NCI-H1105 treated with DMSO at 0.1 percent for 48 hours (cell line): ENCODE measurements at places on chromosomes 13 and 19.

DNA sequence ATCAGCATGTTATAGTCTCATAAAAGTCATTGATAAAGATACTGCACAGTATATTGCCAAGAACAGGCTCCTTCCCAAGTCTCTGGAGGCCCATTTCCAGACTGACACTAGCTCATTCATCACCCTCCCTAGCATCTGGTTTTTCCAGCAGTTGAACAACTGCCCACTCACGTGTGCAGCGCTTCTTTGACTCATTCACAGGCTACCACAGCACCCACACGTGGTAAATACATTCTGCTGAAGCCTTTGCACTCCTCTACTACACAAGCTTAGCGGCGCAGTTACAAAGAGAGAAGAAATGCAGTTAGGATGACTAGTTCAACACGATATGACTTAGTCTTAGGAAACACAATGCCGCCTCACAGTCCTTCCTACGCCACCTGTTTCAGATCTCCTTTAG lies 87.7 kb downstream of the DOCK9 start:
- DNase-seq, result no peak

DNA sequence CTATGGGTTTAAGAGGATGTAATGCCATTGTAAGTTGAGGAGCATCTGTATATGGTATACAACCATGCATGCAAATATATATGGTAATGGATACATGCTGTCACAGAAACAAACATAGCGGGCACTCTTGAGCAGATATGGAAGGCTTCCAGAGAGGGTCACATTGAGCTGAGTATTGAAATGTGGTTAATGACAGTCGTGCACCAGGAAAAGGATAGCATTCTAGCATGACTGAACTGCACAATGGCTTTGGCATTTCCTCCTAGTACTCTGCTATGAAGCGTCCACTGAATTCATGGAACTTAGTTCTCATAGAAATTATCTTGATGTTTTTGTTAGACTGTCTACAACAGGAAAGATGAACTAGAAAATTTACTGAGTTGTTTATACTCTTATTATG lies 25.2 kb downstream of the DGKH start:
- DNase-seq, result no peak

GRCh38 chr13:26822146-26822545 lies 61.6 kb upstream of the GPR12 start:
- DNase-seq, result no peak

GRCh38 chr13:38394777-38395496 lies 45.3 kb downstream of the UFM1 start:
- DNase-seq, result no peak

GRCh38 chr19:35206379-35206778 lies 22.2 kb downstream of the FAM187B start:
- DNase-seq, result no peak

DNA sequence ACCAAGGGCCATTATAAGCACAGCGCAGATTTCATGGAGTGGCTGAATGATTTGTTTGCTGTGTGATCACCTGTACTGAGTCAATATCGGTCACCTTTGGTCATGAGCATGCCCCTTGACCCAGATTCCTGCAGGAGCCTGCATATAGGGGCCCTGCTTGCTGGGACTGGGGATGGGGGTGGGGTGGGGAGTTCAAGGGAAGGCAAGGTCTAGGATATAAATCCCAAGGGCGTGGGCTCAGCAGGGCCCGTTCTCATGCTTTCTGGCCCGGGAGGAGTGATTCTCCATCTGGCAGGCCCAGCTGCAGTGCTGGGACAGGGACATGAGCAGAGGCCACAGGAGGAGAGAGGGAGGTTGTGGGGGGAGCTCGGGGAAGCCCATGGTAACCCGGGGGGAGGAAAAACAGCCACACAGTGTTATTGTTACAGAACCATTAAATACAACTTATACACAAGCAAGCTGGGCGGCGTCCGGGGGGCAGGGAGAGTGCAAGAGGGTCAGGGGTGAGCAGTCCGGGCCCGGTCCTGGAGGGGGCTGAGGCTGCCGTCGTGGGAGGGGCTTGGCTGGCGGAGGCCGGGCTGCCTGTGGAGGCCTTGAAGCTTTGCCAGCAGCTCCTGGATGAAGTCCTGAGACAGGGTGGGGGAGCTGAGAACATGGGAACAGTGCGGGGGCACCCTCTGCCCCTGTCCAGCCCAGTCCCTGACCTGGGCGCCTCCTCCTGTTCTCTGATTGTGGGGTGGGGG lies 5.2 kb downstream of the PPP1R14A start:
- no peak for DNase-seq

GRCh38 chr19:32966750-32967149 lies 5.0 kb downstream of the CEP89 start:
- DNase-seq, result no peak

GRCh38 chr19:48400018-48400742 lies 6.7 kb downstream of the GRIN2D start:
- DNase-seq, result no peak

GRCh38 chr13:48645845-48646244 lies 7.9 kb upstream of the CYSLTR2 start:
- no peak for DNase-seq

DNA sequence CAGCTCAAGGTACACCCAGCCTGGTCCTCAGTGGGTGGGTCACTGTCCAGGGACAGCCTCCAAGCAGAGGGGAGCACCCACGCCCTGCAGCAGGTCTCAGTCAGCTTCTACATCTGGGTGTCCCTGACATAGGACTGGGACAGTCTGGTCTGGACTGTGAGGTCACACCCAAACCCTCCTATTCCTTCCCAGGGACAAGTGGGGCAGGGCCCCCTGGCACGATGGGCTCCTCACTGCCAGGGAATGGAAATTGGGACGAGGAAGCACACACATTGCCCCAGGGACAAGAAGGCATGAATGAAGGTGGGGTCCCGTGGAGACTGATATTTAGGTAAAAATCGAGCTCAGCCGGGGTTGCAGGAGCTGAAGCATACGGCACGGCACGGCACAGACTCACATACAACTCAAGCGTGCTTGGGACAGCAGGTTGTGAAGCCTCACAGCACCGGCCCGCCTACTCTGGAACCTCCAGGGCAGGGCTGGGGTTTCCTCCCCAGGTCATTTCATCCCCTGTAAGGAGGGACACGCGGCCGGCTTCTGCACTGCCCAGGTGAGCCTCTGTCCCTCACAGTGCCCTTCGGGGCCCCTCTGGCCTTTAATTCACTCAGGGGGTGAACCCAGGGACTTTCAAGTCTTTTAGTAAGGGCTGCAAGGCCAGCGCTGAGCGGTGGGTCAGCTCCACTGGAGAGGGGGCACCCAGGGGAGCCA lies 3.5 kb downstream of the PNMA8B start:
- no peak for DNase-seq

DNA sequence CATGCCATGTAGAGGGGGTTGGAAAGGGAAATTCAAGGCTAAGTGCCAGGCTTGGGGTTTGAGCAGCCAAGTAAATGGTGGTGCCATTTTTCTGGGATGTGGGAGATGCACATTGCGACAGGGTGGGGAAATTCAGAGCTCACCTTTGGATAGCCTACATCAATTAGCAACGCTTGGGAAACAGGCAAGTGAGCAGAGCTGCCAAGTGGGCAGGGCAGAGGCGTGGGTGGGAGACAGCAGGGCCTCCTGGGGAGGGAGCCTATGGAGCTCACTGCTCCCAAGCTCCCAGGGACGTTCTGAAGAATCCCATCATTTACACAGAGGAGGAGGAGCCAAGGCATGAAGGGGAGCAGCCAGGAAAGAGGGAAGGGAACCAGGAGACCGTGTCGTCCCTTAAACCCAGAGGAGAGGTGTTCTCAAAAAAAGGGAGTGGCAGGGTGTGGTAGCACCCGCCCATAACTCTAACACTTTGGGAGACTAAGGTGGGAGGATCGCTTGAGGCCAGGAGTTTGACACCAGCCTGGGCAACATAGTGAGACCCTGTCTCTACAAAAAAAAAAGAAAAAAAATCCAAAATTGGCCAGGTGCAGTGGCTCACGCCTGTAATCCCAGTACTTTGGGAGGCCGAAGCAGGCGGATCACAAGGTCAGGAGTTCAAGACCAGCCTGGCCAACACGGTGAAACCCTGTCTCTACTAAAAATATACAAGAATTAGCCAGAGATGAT lies 11.5 kb upstream of the CCNE1 start:
- no peak for DNase-seq

GRCh38 chr13:40644838-40645604 lies 21.4 kb downstream of the FOXO1 start:
- no peak for DNase-seq

- no peak for DNase-seq
Measured at GRCh38 chr13:101516262-101516661, 63.8 kb downstream of the ITGBL1 start.

DNA sequence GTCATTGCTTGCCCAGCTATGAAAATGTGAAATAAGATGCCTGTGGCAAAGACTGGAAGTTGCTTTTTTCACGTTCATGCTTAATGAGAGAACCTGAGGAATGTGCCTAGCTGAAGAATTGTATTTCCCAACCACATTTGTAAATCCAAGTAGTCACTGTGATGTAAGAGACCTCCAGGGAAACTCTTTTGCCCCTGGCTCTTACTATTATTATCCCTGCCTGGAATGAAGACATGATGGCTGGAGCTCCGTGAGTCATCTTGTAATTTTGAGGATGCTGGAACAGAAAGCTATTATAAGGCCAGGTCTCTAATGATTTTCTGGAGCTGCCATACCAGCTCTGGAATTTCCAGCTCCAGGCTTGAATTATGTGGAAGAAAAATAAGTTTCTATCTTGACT lies 894.3 kb downstream of the DIAPH3 start:
- no peak for DNase-seq

DNA sequence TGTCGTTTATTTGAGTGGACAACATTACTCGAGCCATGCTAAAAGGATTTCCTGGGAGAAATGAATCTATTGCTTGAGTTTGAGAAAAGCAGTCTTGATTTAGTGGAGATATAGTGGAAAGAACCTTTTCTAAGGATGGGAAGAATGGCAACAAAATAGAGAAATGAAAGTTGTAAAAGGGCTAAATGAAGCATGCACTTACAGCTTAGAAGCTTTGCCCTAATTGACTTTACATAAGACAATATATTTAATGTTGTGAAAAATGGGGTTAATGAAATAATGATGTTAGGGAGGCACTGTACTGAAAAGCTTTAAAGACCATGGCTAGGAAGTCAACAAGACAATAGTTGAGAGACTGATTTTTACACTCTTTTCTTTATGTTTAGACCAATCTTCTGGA lies 35.4 kb downstream of the SLC10A2 start:
- no peak for DNase-seq

DNA sequence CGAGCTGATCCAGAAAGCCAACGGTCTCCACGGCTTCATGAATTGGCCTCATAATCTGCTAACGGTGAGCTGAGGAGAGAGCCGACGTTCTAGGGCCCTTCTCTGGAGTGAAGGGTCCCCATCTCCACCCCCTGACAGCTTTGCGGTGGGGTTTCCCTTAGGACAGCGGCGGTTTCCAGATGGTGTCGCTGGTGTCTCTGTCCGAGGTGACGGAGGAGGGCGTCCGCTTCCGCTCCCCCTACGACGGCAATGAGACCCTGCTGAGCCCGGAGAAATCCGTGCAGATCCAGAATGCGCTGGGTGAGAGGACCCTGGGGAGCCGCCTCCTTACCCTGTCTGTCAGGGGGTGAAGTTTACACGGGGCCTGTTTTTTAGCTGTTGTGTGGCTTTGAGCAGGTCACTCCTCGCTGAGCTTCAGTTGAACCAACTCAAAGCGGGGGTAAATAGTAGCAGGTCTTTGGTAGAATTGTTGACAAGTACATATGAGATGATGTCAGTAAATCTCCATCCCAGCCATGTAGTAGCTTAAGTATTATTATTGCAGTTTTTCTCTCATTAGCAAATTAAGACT lies 801 bp downstream of the QTRT1 start:
- DNase-seq, result peak; percentile 13

DNA sequence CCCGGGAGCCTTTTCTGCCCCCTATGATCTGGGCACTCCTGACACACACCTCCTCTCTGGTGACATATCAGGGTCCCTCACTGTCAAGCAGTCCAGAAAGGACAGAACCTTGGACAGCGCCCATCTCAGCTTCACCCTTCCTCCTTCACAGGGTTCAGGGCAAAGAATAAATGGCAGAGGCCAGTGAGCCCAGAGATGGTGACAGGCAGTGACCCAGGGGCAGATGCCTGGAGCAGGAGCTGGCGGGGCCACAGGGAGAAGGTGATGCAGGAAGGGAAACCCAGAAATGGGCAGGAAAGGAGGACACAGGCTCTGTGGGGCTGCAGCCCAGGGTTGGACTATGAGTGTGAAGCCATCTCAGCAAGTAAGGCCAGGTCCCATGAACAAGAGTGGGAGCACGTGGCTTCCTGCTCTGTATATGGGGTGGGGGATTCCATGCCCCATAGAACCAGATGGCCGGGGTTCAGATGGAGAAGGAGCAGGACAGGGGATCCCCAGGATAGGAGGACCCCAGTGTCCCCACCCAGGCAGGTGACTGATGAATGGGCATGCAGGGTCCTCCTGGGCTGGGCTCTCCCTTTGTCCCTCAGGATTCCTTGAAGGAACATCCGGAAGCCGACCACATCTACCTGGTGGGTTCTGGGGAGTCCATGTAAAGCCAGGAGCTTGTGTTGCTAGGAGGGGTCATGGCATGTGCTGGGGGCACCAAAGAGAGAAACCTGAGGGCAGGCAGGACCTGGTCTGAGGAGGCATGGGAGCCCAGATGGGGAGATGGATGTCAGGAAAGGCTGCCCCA lies 8.5 kb upstream of the CEACAM7 start:
- no peak for DNase-seq

DNA sequence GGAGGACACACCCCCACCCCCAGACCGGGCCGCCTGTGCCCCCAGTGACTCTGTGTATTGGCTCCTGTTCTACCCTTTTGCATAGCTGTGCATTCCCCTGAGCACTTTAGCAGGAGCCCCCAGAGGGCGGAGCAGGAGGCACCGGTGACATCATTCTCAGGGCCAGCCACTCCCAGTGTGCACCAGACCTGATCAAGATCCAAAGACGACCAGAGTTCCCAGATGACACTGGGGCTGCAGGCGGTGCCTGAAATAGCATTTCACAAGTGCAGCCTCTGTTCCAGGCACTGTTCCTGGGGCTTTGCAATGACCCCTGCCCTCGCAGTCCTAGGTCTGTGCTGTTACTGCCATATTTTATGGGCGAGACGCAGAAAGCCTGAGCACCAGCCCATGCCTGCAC lies 14.5 kb upstream of the PTPRS start:
- DNase-seq, result no peak

DNA sequence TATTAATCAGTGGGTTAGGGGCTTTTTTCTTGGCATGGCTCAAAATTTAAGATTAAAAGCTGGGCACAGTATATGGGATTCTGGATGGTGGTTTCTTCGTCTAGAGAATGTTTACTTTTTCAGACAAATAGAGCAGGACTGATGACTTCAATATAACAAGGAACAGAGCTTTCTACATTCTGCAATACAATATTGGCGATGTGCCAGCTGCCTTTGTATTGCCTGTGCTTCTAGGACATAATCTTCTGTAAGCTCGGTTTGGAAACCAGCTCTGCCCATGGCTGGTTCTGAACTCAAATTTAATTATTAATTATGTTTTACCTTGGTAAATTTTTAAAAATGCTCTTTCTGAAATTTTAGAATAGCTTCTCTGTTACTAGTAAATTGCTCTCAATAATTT lies 139.1 kb upstream of the TRPC4 start:
- peak; percentile 35 for DNase-seq
